ENCODE measurements at places on chromosomes 1 and 21. TPM values are rescaled to one million over a fixed set of nuclear protein-coding genes. Genes with fewer than 3 reads are reported as not detected.

The ITLN1 gene
- 0.78 TPM for total RNA-seq

The RAB25 gene
- total RNA-seq = not detected

The CFHR4 gene
- not detected for total RNA-seq

The GALE gene
- 13.6 TPM for total RNA-seq

- no peak for DNase-seq
Observed at GRCh38 chr1:82160036-82160435, 359.3 kb downstream of the ADGRL2 start.

- no peak for DNase-seq
Observed at GRCh38 chr1:214569357-214570004, 18.1 kb upstream of the PTPN14 start.

- no peak for DNase-seq
Observed at GRCh38 chr1:109377698-109378097, 20.0 kb downstream of the SORT1 start.

GRCh38 chr1:171251042-171251951, 3.0 kb downstream of the FMO1 start:
- no peak for DNase-seq

- DNase-seq = no peak
Observed at GRCh38 chr1:18288722-18289121, 181.1 kb downstream of the IGSF21 start.

DNA sequence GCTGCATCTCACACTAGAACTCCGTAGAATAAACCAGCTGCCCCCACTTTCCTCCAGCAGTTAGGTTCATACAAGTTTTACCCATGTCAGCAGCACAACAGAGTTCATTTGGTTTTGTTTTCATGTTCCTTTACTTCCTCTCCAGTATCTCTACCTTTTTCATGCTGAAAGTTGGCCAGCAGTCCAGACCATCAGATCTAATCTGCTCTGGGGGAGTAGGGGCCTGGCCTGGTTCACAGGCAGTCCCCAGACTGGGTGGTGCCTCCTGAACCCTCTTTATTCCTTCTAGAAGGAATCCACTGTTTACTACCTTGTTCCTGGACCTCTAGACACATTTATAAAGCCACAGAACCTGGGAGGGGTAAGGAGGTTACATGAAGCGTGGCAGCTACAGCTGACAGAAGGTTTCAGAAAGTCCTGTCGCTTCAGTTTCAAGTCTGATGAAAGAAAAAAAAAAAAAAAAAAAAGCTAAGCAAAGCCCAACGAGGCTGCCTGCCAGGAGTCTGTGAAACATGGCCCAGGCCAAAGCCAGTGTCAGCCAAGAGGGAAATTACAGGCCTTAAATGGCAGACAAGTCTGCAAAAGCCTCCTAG, 184.6 kb upstream of the JUN start:
- DNase-seq = peak; percentile 89

Measured in aorta (tissue), 5 donors.